Activated T-cell treated with anti-CD3 and anti-CD28 coated beads, Interleukin-2, amount 50 U/mL, for 72 hours (primary cell): ENCODE measurements at places on chromosomes 13 and 19.

GRCh38 chr19:17306285-17306714 lies 628 bp downstream of the MRPL34 start:
- DNase-seq, result no peak

DNA sequence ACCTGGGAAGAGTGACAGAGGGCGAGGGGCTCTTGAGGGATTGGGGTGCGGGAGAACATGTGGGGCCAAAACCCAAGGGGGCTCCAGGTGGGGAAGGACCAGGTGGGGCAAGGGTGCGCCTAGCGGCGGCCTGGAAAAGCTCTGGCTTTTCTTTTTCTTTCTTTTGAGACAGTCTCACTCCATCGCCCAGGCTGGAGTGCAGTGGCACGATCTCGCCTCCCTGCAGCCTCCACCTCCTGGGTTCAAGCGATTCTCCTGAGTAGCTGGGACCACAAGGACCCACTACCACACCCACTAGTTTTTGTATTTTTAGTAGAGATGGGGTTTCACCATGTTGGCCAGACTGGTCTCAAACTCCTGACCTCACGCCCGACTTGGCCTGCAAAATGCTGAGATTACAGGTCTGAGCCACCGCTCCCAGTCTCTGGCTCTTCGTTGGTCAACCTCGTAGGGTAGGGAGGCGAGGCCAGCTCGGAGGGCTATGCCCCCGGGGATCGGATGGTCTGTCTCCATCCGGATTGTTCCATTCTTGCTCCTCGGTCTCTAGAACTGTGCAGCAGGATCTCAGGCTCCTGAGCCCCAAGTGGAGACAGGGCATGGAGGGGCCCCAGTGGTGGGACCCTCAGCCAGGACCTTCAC lies 3.7 kb downstream of the GADD45B start:
- no peak for DNase-seq

GRCh38 chr19:15666186-15666585 lies 6.7 kb upstream of the CYP4F12 start:
- DNase-seq, result no peak

DNA sequence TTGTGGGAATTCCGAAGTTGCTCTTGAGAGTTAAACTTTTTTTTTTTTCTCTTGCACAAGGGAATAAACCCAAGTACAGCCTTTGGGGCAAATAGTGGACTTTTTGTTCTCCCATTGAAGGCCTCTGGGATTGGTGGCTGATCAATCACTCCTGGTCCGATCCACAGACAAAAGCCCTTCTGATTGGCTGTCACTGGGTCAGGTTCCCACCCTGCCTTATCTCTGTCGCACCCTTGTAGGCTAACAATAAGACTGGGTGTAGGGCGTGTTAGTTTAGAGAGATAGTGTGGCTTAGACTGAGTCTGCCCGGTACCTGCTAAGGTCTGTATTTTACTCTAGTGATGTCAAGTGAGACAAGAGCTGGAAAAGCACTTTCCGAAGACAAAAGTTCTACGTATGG lies 380.8 kb downstream of the NDFIP2 start:
- no peak for DNase-seq

GRCh38 chr19:7533281-7533885 lies 2.1 kb upstream of the PNPLA6 start:
- no peak for DNase-seq

- DNase-seq, result no peak
These were observed 13.7 kb downstream of the RRAS start for GRCh38 chr19:49626226-49626625.

DNA sequence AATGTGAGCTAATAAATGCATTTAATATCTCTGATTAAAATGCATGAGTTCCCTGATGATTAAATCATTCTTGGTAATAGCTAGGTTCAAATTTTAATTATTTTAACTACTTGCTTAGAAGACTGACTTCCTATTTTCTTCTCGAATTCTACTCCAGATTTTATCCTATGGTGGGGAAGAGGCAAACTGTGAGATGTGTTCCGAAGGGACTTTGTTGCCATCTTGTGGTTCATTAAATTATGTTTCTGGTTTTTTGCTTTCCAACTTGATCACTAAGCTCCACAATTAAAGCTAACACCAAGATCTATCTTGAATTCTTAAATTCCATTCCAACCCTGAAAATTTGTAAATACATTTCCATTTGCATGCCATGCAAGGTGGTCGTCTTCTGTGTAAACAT lies 538.4 kb upstream of the PCDH20 start:
- DNase-seq, result no peak

DNA sequence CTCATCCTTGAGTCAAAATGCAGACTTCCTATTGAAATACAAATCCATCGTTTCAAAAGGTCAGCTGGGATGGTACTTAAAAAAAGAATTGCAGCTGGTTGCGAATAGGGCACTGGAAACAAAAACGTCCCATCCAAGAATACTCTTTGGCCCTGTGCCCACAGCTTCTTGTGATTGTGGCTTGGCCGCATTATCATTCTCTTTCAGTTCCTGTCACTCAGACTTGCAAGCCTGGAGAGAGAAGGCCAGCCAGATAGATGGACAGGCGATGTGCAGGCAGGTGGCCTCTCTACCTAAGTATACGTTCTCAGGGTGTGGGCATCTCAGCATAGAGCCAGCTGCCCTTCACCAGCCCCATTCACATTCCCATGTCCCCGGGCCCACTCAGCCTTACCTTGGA lies 208.5 kb upstream of the ZNF536 start:
- DNase-seq, result no peak

GRCh38 chr19:29724102-29724641 lies 9.1 kb upstream of the C19orf12 start:
- DNase-seq, result peak; percentile 37

DNA sequence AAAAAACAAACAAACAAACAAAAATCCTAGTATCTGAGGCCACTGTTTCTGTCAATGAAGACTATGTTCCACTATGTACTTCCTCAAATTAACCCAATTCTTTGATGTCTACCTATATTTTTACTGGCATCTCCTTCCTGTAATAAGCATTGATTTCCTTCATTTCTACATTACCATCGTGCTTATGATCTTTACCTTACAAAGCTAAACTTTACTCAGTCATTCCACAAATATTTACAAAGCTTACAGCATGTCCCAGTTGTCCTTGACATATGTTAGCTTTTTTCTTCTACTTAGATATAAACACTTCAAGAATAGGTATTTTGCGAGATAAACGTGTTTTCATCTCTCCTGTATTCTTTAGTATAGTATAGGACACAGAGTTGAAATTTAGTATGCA lies 1090.9 kb downstream of the PCDH9 start:
- DNase-seq, result no peak

GRCh38 chr13:29884671-29885430 lies 34.4 kb upstream of the UBL3 start:
- DNase-seq, result no peak

- no peak for DNase-seq
These were observed 247.9 kb downstream of the DACH1 start for GRCh38 chr13:71619096-71619495.

DNA sequence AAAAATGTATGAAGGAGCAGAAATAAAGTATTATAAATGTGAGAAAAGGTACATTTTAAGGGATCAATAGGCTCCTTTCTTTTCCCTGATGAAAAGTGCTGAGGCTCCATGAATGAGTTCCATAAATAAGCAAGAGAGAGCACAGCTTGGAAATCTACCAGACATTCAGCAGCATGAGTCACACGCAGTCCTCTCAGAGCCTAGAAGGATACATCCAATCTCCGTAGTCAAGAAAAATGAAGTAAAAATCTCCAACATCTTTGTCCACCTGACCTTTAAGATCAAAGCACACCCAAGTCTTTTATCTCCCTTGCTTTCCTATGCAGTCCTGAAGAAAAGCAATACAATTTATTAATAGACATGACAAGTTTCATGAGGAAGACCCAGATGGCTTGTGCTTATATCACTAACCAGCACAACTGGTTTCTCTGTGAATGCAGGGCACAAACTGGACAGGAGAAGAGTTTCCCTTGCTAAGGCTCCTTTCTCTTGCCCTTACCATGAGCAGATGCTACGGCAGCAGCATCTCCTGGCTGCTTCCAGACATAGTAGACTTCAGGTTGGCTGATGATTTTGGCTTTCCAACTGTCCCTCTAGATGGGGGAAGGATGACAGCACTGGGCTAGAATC lies 730.8 kb downstream of the EFNB2 start:
- no peak for DNase-seq

- DNase-seq, result no peak
These were observed 46.4 kb downstream of the STOML3 start for GRCh38 chr13:38944219-38944618.

- DNase-seq, result no peak
These were observed 332.0 kb downstream of the IRS2 start for GRCh38 chr13:109454167-109454917.

GRCh38 chr19:55459950-55460657 lies 1.3 kb downstream of the ISOC2 start:
- DNase-seq, result no peak

GRCh38 chr19:1568320-1569019 lies at the start of gene MEX3D:
Gene MEX3D, minus strand, starts transcription at chr19:1568325. Its CDS starts 267 bp downstream, at chr19:1568058.
- DNase-seq, result peak; percentile 88

DNA sequence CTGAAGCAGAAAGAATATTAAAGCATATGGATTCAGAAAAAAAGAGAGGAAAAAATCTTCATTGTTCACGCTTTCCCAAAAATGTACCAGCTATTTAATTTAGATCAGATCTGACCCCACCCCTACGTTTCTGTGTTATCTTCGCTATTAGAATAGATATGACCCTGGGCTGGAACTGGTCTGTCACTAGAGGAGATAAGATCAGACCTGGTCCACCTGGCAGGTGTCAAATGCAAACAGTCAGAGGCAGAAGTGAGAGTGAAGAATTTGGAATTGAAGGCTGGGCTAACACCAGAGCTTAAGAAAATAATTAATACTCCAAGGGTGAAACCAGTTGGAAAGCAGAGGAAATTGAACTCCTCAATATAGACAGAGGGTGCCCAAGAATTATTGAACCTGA lies 30.0 kb upstream of the MBNL2 start:
- DNase-seq, result no peak

GRCh38 chr13:32636711-32637110 lies 50.5 kb downstream of the PDS5B start:
- DNase-seq, result no peak

- peak; percentile 71 for DNase-seq
These were observed 169.0 kb downstream of the TBC1D4 start for GRCh38 chr13:75312884-75313520.

GRCh38 chr19:56507446-56508289 lies at the start of gene ZNF471:
Gene ZNF471, plus strand, starts transcription at chr19:56507855. Its CDS starts 3,717 bp downstream, at chr19:56511572.
- DNase-seq, result peak; percentile 89

DNA sequence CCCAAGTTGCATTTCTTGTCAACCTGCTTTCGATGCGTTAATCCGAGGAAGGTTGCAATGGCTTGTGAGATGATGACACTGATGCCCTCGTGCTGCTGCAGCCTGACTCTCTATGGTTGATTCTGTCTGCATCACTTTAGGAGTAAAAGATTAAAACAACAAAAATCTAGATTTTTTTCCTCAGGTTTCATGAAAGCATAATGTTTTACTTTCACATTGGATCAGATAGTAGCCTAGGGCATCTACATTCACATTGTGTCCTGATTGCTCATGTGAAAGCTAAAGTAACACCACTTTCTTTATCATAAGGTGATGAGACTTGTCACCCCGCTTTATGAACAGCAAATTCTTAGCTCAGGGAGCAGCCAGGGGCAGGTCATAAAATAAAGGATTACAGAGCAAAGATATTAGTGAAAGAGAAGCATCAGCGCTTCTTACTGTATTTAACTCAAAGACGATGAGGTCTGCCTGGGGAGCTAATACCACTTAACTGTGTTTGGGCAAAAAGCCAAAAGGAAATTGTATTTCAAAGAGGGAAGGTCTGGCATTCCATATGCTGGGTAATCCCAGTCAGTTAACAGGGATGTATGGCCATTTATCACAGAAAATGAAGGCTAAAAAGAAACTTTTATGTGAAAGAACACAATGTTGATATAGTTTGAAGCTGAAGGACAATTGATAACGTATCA lies 270.5 kb downstream of the GPC6 start:
- no peak for DNase-seq

- no peak for DNase-seq
These were observed 6.8 kb downstream of the PLEKHJ1 start for GRCh38 chr19:2229103-2230032.

GRCh38 chr13:38743466-38743865 lies 56.6 kb downstream of the FREM2 start:
- no peak for DNase-seq

- DNase-seq, result peak; percentile 74
These were observed 28.5 kb downstream of the MED4 start for GRCh38 chr13:48066310-48066989.

DNA sequence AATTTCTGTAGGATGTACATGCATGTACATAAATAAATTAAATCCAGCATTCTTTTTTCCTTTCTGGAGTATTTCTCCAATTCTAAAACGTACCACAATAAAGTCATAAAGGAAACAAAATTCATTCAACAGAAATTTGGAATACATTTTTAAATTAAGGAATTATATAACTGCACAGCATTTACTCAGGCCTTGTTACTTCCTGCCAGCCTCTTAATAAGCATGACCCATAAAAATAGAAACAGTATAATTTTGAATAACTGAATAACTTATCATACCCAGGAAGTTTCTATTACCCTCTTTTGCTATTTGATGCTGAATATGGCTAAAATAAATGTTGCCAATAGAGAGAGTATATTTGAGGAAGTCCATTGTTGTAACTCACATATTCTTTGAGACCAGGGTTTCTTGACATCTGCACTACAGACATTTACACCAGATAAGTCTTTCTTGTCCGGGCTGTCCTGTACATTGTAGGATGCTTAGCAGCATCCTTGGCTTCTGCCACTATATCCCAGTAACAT lies 178.2 kb downstream of the KLF12 start:
- DNase-seq, result no peak

DNA sequence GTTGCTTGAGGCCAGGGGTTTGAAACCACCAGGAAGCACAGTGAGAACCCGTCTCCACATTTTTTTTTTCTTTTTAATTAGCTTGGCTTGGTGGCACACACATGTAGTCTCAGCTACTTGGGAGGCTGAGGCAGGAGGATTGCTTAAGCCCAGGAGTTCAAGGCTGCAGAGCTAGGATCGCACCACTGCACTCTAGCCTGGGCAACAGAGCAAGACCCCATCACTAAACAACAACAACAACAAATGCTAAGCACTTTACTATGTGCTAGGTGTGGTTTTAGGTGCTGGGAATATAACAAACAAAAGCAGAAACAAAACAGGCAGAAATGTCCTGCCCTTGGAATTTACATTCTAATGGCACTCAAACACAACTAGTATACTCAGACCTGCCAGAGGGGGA lies 51.3 kb downstream of the RYR1 start:
- DNase-seq, result no peak

DNA sequence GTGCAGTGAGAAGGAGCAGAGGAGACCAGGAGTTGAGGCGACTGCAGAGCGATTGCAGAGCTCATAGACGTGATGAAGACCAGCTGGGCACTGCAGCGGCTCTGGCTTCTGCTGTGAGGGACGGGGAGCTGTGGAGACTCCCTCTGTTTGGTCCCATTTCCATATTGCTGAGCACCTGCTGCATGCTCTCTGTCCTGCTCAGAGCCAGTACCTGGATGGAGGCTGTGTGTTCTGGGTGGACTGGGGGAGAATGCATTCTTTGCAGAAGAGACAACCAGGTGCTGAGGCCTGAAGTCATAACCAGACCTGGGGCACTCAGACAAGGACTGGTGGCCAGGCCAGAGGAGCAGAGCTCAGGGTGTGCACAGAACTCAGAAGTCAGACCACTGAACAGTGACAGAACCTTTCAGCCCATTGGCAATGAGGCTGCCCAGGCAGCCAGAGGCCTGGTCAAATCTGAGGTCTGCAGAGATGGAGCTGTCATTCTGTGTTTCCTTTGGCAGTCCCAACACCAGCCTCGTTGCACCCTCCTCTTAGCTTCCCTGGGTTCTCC lies 1.3 kb upstream of the A1BG start:
- no peak for DNase-seq

- DNase-seq, result no peak
These were observed 363.7 kb downstream of the LIG4 start for GRCh38 chr13:107851670-107852069.
